Renal cortical epithelial cell (primary cell): ENCODE measurements at places on chromosomes 1 and 21. TPM values are rescaled to one million over a fixed set of nuclear protein-coding genes. Genes with fewer than 3 reads are reported as not detected.

DNA sequence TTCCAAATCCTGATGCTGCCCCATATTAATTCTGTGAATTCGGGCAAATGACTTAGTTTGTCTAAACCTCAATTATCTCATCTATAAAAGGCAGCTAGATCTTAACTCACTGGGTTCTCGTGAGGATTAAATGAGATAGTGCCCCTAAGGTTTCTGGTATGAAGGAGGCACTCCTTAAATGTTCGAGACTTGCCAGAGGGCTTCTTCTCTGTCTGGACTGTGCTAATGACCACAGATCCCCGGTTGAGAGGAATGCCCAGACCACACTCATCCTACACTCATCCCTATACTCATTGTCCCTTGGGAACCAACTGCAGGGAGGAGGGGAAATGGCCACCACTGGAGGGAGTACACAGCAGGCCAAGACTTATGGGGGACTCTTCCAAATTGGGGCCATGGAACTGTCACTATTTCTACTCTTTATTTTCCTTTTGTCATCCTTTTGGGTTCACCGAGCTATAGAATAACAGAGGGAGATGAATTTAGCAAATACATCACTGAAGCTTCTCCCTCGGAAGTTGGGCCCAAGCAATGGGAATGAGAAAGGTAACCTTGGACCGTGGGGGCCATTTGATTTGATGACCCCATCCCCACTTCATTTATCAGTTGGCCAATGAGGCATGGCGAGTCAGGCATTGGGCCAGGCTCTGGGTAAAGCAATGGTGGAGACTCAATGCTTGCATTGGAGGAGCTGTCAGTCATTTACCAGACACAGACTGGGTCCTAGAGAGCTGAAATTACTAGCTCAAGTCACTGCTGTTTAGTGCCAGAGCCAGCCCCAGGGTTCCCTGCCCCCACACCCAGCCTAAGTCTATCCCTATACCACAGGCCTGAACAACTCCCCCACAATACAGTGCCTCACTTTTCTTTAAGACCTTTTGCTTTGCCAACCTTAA, 5.1 kb downstream of the ATF3 start:
- no peak for DNase-seq

- no peak for DNase-seq
Measured at GRCh38 chr21:45929449-45929848, 52.1 kb upstream of the COL6A1 start.

Gene CD247
- not detected in 2 replicates for total RNA-seq

DNA sequence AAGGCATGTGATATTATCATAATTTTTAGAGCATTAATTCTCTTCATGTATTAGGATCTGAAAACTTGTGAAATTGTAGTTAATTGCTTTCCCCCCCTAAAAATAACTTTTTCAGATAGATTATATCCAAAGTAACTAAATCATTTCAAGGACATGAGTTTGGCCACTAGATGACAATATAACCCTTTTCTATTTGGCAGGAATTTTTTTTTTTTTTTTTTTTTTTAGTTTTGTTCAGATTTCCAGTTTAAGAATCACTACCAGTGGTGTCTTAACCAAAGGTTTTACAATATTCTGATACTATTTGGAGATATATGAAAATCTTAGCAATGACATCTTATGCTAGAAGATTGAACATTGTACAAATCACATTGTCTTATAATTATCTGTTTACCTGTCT, 370.8 kb downstream of the AMY1C start:
- DNase-seq: no peak

GRCh38 chr1:217921126-217921904, 290.2 kb downstream of the SPATA17 start:
- DNase-seq: peak; percentile 6

DNA sequence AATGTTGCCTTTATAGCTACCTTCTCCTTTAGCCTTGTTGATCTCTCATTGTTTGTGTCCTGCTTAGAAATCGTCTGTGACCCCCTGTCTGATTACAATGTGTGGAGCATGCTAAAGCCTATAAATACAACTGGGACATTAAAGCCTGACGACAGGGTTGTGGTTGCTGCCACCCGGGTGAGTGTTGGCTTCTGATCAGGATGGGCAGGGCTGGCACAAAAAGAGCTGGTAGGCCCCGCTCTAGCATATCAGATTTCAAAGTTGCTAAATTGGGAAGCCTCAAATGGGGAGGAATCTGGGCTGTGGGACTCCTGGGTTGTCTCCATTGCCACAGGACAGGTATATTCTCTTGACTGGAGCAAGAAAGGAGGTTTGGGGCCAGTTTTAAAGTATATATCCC, 8.4 kb downstream of the NCSTN start:
- no peak for DNase-seq

Gene SEC16B
- total RNA-seq: 0.35 and 1.2 TPM in 2 replicates

DNA sequence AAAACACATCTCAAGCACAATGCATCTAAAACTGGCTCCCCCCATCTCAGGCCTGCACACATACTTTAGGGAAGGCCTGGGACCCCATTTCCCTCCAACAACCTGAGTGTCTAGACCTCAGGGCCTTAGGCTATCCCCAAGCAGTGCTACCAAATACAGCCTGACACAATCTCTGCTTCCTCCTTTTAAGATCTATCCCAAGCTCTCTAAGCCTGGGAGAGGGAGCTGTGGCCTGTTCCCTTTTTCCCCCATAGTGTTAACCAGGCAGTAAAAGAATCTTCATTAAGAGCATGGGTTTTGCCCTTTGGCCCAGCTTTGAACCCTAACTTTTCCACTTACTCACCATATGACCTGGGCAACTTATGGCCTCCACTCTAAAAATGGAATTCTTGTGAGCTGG, 10.8 kb upstream of the COL8A2 start:
- no peak for DNase-seq

Gene IFNLR1
- 4.0 and 6.1 TPM in 2 replicates for total RNA-seq

- DNase-seq: no peak
Measured at GRCh38 chr1:67270541-67270940, 37.1 kb upstream of the IL12RB2 start.

GRCh38 chr1:113170519-113170918, 97.5 kb downstream of the LRIG2 start:
- DNase-seq: no peak

DNA sequence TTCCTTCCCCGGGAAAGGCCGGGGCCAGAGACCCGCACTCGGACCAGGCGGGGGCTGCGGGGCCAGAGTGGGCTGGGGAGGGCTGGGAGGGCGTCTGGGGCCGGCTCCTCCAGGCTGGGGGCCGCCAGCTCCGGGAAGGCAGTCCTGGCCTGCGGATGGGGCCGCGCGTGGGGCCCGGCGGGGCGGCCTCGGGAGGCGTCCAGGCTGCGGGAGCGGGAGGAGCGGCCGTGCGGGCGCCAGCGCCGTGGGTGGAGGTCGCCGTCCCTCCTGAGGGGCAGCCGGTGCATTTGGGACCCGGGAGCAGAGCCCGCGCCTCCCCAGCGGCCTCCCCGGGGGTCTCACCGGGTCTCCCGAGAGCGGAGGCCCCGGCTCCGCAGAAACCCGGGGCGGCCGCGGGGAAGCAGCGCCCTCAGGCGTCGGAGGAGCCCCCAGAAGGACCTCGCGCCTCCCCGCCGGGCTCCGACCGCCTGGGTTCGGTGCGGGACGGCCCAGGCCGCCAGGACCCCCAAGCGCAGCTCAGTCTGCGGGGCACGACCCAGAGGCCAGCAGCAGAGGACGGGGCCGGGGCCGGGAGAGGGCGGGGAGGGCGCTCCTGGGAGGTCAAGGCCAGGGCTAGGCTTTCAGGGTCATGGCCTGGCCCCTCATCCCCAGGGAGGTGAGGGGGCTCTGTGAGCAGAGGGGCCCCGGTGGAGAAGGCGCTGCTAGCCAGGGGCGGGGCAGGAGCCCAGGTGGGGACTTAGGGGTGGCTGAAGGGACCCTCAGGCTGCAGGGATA, 7.2 kb upstream of the SLX9 start:
- DNase-seq: no peak

DNA sequence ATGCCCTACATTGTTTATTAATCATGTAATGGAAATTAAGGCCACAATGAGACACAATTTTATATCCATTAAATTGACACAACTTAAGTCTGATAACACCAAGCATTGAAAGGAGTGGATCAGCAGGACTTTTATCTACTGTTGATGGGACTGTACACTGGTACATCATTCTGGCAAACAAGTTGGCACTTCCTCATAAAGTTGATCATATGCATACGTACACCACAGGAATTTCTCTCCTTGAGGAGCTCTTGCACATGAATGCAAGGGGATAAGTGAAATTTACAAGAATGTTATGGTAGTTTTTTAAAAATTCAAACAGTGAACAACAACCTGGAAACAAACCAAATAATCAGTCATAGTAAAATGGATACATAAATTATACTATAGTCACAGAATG, 20.1 kb downstream of the RAVER2 start:
- no peak for DNase-seq

GRCh38 chr1:43464681-43465504, 11.2 kb upstream of the HYI start:
- peak; percentile 38 for DNase-seq

Gene IL23R
- total RNA-seq: not detected in 2 replicates

Gene ARPC5
- 121 and 253 TPM in 2 replicates for total RNA-seq

- no peak for DNase-seq
Measured at GRCh38 chr1:55912438-55912837, 666.9 kb downstream of the PLPP3 start.

- no peak for DNase-seq
Measured at GRCh38 chr1:49694251-49694827, 329.4 kb downstream of the AGBL4 start.

DNA sequence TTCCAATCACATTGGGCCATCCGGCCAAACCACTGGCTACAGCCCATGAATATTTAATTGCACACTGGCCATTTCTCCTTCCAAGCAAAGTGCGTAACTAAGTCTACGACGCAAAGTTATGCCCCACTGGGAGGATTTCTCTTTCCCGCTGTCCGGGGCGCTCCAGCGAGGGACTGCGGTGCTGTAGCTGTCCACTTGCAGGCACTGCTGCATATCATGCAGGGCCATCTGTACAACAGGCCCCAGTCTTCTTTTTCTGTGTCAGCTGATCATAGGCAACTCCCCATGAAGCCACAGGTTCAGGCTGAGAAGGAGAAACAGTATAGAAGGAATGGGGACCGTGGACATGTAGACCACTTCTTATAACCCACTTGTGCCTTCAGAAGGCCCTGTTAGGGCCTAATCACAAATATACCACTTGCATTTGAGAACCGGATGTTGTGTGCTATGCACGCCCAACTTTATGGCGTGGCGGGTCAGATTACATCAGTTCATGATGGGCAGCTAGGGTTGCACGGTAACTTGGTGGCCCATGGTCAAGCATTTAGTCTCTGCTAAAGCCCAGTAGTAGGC, 58.0 kb downstream of the ADSS2 start:
- DNase-seq: no peak

DNA sequence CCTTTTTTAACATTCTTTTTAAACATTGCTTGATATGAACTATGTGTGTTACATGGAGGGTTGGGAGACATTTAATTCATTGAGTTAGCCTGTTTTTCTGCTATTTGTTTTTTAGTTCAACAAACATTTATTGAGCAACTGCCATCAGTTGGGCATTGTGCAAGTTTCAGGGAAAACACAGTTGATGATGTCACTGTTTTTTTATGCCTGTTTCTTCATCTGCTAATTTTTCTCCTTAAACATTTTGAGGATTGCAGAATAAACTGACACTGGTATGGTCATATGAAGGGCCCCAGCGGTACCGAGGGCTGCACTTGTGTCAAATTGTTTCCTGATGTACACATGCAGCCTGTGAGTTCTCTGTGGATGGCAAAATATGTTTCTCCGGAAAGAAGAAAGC, 253.0 kb downstream of the FGGY start:
- DNase-seq: peak; percentile 83

DNA sequence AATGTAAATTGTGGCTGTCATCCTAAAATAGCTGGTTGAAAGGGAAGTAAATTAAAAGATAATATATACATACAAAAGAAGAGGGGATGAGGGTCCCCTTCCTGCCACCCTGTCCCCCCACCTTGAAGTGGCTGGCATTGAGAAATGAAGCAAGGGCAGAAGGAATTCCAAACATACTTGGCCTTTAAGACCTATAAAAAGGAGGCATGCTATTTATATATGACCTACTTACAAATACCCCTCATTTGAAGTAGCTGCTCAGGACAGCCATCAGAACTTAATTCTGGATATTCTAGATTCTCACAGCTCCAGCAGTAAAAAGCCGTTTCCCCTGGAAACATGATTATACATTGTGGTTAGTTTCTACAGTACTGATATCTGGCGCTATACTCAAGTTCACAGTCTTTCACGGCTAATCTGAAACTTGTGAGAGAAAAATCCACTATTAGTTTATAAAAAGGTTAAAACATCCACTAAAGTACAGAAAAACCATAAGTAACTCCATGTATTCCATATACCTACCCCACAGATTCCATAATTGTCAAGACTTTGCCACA, 9.6 kb upstream of the MAP10 start:
- no peak for DNase-seq
